ENCODE measurements at places on chromosomes 4 and X.
A peak's percentile ranks its signal among the peaks of the same experiment; 100 is the strongest.

DNA sequence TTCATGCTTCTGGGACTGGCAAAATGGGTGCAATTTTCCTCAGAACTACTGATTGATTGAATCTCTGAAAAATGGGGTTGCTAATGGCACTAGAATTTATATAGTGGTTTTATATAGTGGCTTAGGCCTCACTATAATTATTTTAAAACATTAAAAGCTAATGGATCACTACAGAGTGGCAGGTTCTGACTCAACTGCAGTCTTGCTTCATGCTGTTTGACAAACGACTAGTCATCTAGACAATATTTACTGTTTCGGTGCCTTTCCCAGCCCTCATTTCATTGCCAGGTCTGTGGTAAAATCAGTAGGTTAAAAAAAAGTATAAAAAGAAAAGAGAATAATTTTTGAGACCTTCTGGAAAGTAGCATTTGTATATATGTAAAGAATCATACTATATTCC is 352.8 kb upstream of the ATOH1 start:
- DNase-seq, result no peak

DNA sequence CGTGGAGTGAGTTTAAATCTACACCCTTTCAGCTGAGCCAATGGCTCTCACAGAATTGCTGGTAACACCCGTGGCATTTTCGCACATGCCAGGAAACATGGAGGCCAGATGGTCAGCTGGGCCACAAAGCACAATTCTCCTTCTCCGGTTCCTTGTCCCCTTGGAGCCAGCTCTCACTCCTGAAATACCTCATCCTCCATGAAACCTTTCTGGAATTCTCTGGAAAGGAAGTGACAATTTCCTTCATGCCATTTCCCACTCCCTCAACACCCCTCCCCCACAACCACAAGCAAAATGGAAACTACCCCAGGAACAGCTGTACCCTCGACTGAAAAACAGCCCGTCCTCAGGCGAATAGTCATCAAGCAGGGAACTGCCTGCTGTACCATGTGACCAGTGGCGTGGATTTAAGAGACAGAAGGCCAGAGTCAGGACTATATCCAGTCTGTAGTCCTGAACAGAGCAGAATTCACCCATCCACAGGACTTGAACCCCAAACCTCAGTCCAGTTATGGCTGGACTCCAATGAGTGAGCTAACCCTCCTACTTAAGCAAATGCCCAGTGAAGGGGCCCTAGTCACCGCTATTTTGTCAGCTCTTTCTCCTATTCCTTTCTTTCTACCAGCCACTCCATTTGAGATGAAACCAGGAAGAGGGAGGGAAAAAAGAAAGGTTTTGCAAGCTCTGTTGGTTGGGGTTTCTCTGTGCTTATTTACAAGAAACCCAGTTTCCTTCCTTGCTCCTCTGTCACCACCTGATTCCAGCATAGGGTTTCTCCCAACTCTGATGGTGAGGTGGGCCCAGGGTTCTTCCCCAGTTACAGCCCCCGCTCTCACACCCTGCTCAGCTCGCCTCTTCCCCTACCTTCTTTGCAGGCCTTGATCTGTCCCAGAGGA is 24.5 kb downstream of the ELF4 start:
- DNase-seq, result no peak

DNA sequence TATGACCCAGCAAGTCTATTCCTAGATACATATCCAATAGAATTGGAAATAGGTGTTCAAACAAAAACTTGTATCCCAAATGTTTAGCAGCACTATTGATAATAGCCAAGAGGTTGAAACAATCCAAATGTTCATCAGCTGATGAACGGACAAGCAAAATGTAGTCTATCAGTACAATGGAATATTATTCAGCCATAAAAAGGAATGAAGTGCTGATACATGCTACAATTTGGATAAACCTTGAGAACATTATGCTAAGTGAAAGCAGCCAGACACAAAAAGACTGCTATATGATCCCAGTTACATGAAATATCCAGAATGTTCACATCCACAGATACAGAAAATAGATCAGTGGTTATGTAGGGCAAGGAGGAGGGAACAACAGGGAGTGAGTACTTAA is 50.1 kb downstream of the PLAC1 start:
- DNase-seq, result no peak

GRCh38 chrX:49243166-49243565 is 7.9 kb downstream of the CCDC22 start:
- DNase-seq, result no peak

- peak; percentile 12 for DNase-seq
Measured at GRCh38 chr4:127403471-127404084, 229.2 kb upstream of the INTU start.

GRCh38 chrX:26254436-26254835 is 38.5 kb downstream of the MAGEB5 start:
- no peak for DNase-seq

- DNase-seq, result no peak
Measured at GRCh38 chrX:49695276-49696180, at the start of gene PAGE1. Gene PAGE1, minus strand, starts transcription at chrX:49695984. Its CDS starts 1,214 bp downstream, at chrX:49694770.

GRCh38 chrX:79081895-79082512 is 62.5 kb upstream of the GPR174 start:
- peak; percentile 7 for DNase-seq

- DNase-seq, result no peak
Measured at GRCh38 chr4:6453688-6453990, 18.8 kb downstream of the PPP2R2C start.

DNA sequence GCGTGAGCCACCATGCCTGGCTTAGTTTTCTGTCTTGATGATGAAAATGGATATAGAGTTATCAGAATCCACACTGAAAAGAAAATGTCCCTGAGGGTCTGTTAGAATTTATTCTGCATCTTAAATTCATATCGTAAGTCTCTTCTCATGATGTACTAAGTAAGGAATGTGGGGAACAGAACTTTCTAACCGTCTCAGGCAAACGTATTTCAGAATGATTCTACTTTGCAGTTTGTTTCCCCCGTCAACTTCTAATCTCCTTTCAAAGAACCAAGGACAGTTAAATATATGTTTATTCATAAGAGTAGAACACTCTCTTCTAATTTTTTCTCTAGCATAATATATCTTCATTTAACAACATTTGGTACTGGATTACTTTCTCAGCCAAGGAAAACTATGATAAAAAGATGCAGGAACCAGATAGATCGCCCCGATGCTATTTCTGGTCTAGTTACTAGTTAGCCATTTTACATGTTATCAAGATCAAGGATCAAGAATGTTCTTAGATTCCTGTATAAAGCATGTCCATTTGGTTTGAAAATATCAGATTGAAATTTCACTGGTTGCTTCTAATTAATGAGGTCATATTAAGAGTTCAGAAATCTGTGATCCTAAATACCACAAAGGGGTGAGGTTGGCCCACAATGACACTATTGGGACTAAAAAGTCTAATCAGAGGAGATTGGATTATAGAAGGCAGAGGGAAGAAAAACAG is 49.5 kb downstream of the METTL14 start:
- DNase-seq, result no peak

GRCh38 chr4:56410247-56411062 is 23.2 kb upstream of the AASDH start:
- DNase-seq, result peak; percentile 84

- DNase-seq, result peak; percentile 13
Measured at GRCh38 chr4:137238456-137239162, 293.7 kb downstream of the PCDH18 start.

- DNase-seq, result no peak
Measured at GRCh38 chr4:121642292-121642691, 54.5 kb downstream of the ANXA5 start.

DNA sequence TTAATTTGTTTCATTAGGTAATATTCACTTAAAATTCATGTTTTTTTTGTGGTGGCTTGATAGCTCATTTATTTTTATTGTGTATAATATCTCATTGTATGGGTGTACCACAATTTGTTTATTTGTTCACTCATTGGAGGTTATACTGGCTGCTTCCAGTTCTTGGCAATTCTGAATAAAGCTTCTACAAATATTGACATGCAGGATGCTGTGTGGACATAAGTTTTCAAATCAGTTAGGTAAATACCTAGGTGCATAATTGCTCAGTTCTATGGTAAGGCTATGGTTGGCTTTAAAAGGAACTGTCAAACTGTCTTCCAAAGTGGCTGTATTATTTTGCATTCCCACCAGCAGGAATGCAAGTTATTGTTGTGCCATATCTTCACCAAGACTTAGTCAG is 504.5 kb upstream of the GALNTL6 start:
- DNase-seq, result no peak

- peak; percentile 1 for DNase-seq
Measured at GRCh38 chrX:42694260-42694815, 83.6 kb downstream of the PPP1R2C start.

GRCh38 chr4:162715401-162715800 is 451.3 kb downstream of the NAF1 start:
- DNase-seq, result no peak

DNA sequence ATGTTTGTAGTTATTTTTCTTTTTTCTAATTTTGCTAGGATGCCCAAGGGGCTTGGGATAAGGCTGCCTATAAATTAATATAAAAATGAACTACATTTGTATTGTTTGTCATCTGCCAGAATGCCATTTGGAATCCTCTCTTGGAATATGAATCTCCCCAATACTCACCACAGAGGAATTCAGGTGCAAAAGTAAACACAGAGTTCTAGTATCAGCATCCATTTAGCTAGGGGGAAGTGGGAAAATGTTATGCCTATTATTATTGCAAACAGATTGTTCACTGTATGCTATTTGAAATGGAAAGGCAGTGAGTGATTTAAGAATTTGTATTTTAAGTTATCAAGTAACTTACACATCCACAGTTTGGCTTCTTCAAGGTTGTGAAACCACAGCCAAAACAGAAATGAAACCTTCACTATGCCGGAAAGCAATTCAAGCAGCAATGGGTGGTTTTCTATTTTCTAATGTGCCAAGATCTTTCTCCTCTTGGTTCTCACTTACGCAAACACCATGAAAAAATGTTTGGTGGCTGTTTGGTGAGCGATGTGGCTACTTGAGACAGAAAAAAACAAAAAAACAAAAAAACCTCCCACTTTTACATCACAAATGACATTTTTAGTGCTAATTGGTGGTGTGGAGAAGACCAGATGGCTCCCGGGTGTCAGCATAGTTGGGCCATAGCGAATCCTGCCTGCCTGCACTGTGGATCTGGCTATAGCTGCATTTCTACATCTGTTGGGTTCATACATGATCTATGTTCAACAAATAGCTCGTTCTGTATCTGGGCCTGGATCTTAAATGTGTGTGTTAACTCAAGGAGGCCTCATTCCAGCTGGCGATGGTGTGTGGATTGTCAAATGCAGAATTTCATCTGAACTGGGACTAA is 200.8 kb upstream of the GIMD1 start:
- DNase-seq, result no peak

GRCh38 chr4:90498175-90498574 is 371.0 kb downstream of the CCSER1 start:
- no peak for DNase-seq

DNA sequence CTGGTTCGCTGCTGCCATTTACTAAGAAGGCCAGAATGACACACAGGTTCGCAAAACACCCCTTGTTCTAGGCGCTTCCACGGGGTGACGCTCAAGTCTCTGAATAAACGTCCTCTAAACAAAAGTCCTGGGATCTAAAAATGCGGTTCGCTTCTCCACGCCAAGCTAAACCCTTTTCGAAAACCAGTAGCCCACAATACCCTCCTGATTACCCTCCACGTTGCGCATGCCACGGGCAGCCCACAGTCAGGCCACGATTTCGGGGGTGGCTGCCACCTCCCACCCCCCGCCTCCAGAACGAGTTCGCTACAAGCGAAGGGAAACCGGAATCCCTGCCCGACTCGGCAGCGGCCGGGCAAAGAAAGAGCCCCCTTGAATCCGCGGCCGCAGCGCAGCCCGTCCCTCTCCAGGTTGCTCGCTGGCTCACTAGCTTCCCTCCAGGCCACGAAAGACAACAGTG is 423 bp downstream of the RPL39 start:
- no peak for DNase-seq

- no peak for DNase-seq
Measured at GRCh38 chrX:39401483-39402110, 600.3 kb downstream of the MID1IP1 start.

DNA sequence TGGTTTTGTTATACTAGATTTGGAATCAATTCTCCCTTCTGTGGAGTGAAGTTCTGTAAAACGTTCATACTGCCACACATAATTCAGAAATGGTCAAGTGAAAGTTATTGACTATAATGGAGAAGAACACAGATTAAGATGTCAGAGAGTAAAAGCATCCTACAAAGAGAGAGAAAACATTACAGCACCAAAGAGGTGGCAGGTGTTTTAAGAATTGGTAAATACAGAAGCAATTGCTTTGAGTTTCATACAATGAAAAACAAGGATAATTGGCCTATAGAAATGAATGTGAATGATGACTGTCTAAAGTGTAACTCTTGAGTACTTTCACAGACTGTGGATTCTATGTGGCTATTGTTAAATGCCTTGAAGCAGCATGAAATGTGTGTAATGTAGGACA is 435.6 kb upstream of the SMIM31 start:
- no peak for DNase-seq

DNA sequence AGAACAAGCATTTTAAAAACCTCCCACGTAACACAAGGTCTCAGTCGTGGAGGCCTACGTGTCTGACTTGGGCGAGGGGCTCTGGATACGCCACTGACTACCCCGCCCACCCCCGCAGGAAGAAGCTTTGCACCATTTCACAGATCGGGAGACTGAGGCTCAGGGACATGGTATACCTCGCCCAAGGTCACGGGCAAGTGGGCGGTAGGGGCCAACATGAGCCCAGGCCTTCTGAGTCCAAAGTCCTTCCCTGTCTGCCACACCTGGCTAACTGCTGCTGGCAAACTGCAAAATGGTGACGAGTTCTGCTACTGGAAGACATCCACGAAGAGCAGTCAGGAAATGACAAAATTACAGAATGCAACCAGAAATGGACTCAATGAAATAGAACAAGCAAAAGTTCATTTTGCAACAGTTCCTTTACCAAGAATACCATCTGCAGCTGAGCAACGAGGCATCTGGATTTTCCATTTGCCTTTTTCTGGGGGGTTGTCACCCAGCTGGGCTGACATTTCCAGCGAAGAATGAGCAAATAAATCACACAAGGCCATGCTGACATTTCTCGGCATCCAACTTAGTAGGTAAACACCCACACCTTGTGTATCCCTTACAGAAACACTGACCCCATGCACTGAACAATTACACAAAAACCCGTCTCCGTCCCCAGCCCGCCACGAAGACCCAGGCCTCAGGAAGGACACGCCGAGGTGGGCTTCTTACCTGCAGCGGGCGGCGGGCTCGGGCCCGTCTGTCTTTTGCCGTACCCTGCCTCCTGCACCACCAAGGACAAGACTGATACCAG is 70.2 kb upstream of the AFAP1 start:
- no peak for DNase-seq

- DNase-seq, result no peak
Measured at GRCh38 chr4:62517716-62518115, 1317.6 kb downstream of the ADGRL3 start.

All from A172 (cell line).